ENCODE measurements at places on chromosomes 2 and 18.

- DNase-seq = no peak
Measured at GRCh38 chr2:54595999-54596902, 127.2 kb upstream of the EML6 start.

- no peak for DNase-seq
Measured at GRCh38 chr2:10647441-10647840, 42.3 kb downstream of the NOL10 start.

DNA sequence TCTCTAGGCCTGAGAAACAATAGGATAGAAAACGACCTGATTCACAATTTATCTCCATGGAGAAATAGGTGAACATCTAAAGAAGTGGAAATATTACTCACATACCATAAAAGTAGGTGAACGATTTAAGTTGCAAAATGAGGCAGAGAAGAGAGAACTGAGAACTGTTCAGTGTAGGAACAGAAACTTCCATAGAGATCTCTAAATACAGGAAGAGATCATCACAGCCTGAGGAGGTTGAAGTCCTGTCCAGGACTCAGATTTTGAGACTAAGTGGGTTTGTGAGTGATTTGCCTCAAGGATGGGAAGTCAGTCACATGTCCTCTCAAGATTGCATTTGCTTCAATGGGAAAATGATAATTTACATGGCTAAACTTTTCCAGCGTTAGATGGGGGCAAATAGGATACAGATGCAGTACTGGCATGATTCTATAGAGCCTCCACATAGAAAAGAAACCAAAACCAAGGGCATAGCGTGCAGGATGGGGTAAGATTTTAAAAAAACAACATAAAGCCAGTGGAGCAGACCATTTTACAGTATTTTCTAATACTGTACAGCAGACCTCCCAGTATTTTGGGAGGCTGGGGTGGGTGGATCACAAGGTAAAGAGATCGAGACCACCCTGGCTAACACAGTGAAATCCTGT is 68.8 kb downstream of the MEP1B start:
- no peak for DNase-seq

DNA sequence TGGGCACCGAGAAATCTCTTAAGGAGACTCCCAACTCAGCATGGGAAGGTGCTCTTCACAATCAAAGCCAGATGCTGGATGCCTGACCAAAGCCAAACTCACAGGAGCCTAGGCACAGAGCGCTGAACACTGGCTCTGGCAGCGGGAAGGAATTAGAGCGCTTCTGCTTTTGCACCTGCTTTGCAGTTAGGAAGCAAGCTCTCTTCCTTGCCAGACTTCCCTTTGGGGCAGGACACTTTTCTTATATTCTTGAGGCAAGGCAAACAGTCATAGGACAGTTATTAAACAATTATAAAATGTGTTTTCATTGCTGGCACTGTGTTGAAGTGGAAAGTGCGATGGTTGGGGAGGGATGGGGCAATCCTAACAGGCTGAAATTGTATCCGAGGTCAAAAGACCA is 79.6 kb upstream of the DNMT3A start:
- no peak for DNase-seq

- DNase-seq = no peak
Measured at GRCh38 chr2:16012029-16012596, 71.8 kb downstream of the MYCN start.

DNA sequence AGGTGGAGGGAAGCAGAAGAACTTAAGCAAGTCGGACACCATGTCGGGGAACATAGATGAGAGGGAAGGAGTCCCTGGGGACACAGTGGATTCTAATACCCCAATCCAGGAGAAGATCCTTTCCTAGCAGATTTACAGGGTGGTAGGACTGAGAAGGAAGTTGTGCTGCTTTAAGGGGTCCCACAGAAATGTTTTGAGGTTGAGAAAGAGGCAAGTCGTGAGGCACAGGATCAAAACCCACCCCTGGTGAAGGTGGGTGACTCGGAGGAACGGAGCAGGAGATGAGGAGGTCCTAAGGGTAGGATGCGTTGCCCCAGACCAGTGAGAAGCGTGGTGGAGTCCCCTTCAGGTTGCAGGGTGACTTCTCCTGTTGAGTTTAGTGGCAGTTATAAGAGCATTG is 32.7 kb downstream of the DCDC2C start:
- no peak for DNase-seq

- no peak for DNase-seq
Measured at GRCh38 chr2:22124003-22124402, 1000.2 kb downstream of the TDRD15 start.

DNA sequence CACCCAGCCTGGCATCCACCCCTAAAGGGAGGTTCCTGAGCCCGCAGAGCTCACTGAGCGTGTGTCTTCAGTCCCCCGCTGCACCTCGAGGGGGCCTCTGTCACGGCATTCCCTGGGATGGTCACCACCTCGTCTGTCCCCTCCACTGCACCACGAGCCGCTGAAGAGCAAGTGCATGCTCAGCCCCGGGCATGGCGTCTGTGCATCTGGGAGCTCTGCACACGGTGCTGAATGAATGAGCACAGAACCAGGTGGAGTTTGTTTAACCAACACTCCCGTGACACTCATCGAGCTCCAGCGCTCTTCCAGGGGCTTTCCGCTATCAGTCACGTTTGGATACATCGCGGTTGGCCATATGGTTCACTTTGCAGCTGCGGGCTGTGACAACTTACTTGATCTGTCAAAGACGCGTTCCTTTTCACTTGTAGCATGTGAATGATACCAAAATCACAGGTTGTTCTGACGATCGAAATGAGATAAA is 9.2 kb downstream of the ALLC start:
- DNase-seq = no peak

GRCh38 chr2:185384822-185385560 is 353.6 kb upstream of the FSIP2 start:
- no peak for DNase-seq

GRCh38 chr18:2709316-2709715 is 53.8 kb downstream of the SMCHD1 start:
- DNase-seq = no peak

GRCh38 chr18:59672235-59672711 is 24.9 kb downstream of the CCBE1 start:
- DNase-seq = no peak

DNA sequence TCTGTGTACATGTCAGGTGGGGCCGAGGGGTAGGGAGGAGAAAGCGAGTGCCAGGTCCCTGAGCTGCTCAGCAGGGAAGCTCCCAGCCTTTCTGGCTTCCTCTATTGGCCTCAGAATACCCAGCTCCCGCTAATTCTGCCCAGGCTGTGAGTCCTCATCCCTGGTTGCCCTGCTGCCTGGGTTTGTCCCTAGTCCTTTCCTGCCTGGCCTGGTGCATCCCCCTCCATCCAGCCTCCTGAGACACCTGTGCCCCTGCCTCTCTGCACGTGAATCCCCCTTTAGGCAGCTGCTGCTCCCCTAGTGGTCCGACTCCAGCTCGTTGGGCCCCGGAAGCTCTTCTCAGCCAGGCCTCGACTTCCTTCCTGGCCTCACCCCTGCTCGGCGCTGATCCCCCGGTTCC is 54.6 kb downstream of the INHBB start:
- DNase-seq = no peak

- peak; percentile 14 for DNase-seq
Measured at GRCh38 chr2:197705912-197706838, 1.0 kb downstream of the MARS2 start.

DNA sequence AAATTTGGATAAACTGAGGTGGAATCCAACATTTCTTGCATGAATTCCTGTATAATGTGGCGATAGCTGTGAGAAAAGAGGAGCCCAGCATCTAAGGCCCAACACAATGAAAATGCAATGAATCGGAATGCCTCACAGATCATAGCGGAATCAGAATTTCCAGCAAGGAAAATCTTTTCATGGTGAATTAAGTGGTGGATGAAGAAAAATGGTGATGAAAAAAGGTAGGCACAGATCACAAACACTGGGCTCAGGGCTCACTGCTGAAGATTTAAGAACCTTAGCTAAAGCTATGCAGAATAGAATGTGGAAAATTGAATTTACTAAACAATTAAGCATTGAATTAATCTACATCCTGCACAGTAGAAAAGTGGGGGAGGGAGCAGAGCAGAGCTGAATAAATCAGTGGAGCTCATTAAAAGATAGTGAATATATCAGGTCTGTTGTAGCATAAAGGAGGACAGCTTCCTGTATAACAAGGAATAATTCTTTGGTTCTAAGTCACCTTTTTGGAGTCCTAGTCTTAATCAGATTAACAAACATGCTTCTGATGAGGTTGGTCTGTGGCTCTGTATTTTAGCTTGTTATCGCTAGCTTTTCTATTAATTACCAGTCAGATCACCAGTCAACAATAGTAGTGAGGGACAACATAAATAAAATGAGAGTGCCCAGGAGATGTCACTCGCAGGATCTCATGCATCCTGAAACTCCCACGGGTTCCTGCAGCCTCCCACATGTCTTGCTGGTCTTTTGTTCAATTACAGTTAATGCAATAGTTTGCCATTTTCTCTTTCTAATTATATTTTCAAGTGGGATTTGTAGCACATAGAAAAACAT is 27.0 kb downstream of the MEIS1 start:
- no peak for DNase-seq

GRCh38 chr18:36451454-36452251 is 154.1 kb downstream of the FHOD3 start:
- DNase-seq = no peak

- no peak for DNase-seq
Measured at GRCh38 chr2:134934641-134935040, 16.0 kb downstream of the CCNT2 start.

GRCh38 chr18:43978174-43978573 is 700.9 kb upstream of the SYT4 start:
- DNase-seq = no peak

DNA sequence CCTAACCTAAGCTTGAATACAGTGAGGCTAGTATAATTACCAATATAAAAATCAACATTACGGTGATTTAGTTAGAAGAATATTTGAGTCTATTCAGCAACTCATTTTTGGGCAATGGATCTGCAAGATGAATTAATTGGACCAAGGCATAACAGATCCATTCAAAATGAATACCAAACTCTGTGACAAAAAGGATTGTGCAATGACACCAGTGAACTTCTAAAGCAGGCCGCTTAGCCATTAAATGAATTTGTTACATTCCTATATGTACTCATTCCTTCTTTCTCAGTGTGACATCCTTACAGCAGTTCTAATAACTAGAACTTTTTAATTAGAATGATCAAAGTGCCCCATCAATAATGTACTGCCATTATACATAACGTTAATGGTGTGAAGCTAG is 44.3 kb downstream of the ZC3H15 start:
- DNase-seq = no peak

Data from activated CD4-positive, CD25-positive, alpha-beta regulatory T cell (primary cell).